Fibroblast of the aortic adventitia (primary cell): ENCODE measurements at places on chromosomes 3 and 15.
A peak's percentile ranks its signal among the peaks of the same experiment; 100 is the strongest.

- DNase-seq, result peak; percentile 77
Measured at GRCh38 chr15:34318277-34319079, 19.1 kb downstream of the SLC12A6 start.

DNA sequence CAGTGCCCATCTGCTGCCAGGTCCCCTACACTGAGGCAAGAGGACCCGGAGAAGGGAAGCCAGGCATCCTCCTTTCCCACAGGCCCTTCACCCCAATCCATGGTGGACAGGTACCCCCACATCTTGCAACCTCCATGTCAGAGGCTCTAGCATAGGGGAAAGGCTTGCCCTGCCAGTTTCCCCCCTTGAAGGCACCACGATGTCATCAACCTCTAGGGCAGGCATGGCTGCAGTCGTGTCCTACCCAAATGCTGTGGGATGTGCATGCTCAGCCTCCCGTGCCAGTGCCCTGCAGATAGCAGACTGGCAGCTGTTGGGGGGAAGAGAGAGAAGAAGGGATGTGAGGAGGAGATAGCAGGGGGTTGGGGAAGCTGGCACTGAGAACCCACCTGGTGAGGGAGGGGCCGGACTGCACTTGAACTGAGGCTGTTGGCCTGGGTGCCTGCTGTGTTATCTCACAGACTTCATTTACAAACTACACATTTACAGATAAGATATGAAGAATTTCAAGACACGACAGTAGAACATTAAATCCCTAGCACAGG is 197.5 kb downstream of the ADAMTS9 start:
- DNase-seq, result no peak

DNA sequence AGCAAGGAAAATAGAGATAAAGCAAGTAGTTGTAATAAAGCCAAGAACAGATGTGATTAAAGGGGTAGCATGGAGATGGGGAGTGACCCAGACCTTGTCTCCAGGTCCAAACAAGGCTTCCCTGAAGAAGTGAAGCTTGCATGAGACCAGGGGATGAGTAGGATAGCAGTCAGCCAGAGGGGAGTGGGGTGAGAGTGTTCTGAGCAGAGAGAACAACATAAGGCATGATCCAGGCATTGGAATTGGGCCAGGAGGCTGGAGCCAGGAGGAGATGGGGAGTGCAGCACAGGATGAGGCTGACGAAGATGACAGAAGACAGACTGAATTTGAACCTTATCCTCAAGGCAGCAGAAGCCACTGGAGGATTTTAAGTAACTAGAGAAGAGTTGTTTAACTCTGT is 7.2 kb downstream of the TMOD2 start:
- peak; percentile 81 for DNase-seq

GRCh38 chr15:26232691-26233090 is 369.6 kb upstream of the ATP10A start:
- DNase-seq, result no peak
